ENCODE measurements at places on chromosomes 12 and 14. TPM values are rescaled to one million over a fixed set of nuclear protein-coding genes. Genes with fewer than 3 reads are reported as not detected.
A peak's percentile ranks its signal among the peaks of the same experiment; 100 is the strongest.

DNA sequence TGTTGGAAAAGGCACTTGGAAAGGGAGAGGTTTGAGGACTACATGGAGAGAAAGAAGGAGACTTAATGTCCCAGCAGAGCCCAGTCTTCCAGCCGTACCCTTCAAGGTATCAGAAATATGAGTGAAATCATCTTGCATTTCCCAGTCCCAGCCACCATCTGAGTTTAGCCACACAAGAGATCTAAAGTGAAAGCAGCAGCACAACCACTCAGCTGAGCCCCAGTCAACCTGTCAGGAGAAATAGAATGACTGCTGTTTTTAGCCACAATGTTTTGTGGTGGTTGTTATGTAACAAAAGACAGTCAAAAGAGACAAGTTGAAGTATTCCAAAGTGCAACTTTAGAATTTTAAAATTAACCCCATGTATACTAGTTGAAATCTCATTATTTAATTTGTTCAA, 28.0 kb downstream of the DERA start:
- DNase-seq, result no peak

DNA sequence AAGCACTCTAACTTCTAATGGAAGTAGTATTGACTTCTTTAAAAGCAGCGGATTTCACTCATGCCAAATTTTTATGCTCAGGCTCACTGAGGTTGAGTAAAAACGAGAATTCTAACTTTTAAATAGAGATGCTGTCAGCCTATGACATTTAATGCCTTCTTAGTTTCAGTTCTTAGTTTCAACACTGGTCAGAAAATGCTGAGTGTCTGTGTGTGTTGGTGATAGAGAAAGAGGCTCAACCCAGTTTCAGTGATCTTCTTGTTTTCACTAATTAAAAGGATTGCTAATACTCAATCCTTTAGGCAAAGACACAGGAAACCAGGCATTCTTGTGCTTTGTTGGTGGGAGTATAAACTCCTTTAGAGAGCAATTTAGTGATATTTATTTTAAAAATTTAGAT, 31.0 kb downstream of the PEBP1 start:
- no peak for DNase-seq

DNA sequence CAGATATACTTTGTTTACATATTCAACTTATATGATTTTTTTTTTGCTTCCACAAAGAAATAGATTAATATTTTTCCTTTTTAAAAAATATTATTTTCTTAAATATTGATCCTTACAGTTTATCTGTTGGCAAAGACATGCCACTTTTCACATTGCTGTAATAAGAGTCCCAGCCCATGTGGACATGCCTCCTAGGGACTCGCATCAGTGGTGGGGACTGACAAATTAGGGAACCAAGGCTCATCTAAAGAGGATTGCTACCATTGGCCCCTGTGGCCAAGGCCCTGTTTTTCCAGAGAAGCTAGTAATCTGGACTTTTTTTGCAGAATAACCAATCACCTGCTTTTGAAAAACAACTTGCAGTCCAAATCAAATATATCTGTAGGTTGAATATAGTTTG, 27.8 kb upstream of the BMAL2 start:
- no peak for DNase-seq

GRCh38 chr12:78494911-78495310, 369.7 kb upstream of the SYT1 start:
- DNase-seq, result peak; percentile 5

DNA sequence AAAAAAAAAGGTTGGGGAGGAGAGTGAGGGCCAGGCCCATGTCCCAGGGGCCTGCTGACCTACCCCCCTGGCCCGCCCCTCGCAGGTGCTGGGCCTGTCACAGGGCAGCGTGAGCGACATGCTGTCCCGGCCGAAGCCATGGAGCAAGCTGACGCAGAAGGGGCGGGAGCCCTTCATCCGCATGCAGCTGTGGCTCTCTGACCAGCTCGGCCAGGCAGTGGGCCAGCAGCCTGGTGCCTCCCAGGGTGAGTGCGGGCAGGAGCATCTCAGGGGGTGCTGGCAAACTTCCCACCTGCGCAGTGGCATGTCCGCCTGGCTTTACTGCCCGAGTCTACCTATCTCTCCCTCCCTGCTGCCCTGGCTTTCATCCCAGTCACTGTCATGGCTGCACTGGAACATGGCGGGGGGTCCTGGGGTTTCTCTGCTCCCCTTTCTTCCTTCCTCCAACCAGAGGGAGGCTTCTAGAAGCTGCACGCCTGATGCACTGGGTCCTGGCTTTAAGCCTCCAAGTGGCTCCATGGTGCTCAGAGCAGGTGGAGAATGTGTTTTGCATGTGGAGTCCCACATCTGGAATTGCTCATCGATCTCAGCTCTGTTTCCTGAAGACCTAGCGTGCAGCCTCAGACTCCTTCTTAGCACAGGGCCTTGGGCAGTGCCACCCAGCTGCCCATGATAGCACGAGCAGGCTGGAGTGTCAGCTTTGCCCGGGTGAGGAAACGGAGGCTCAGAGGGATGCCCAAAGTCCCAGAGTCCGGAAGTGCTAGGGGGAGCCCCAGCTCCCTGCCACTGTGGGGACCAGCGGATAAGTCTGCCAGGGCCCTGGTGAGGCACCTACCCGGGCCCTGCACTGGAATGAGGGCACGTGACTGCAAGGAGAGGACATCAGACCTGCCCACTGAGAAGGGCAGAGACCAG, 46.3 kb downstream of the PHETA1 start:
- no peak for DNase-seq

GRCh38 chr12:6465467-6466183, 4.9 kb downstream of the VAMP1 start:
- peak; percentile 89 for DNase-seq

DNA sequence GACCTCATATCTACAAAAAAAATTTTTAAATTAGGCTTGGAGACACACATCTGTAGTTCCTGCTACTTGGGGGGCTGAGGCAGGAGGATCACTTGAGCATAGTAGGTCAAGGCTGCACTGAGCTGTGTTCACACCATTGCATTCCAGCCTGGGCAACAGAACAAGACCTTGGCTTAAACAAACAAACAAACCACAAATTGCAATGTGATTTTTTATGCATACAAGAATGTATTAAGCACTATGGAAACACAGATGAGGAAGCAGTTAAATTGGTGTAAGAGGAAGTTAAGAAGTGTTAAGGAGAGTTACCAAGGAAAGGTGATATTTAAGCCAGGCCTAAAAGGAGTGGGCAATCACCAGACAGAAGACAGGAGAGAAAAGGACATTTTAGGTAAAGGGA, 83.6 kb upstream of the HECTD1 start:
- no peak for DNase-seq

- no peak for DNase-seq
Measured at GRCh38 chr12:54611715-54612149, 23.0 kb downstream of the LACRT start.

- no peak for DNase-seq
Measured at GRCh38 chr12:82996168-82996812, 309.6 kb downstream of the TMTC2 start.

- no peak for DNase-seq
Measured at GRCh38 chr14:104694991-104695659, 5.7 kb downstream of the INF2 start.

GRCh38 chr12:62898526-62898925, 36.4 kb downstream of the PPM1H start:
- DNase-seq, result no peak

The OR6C2 gene
- total RNA-seq, result not detected

The OLR1 gene
- total RNA-seq, result not detected

The PDZRN4 gene
- not detected for total RNA-seq

The CLEC1B gene
- total RNA-seq, result not detected

The C1S gene
- 790 TPM for total RNA-seq

The OVCH1 gene
- total RNA-seq, result 0.27 TPM

The SCFD1 gene
- 125 TPM for total RNA-seq

The TEX52 gene
- total RNA-seq, result not detected

The TMEM132C gene
- not detected for total RNA-seq

The STYK1 gene
- total RNA-seq, result not detected

The KCNK13 gene
- not detected for total RNA-seq

The TOMM20L gene
- total RNA-seq, result not detected

Data from fibroblast of the aortic adventitia (primary cell).